ENCODE measurements at places on chromosomes 4 and X.
A peak's percentile ranks its signal among the peaks of the same experiment; 100 is the strongest.

GRCh38 chr4:53644607-53645006 is 53.3 kb upstream of the LNX1 start:
- no peak for DNase-seq

DNA sequence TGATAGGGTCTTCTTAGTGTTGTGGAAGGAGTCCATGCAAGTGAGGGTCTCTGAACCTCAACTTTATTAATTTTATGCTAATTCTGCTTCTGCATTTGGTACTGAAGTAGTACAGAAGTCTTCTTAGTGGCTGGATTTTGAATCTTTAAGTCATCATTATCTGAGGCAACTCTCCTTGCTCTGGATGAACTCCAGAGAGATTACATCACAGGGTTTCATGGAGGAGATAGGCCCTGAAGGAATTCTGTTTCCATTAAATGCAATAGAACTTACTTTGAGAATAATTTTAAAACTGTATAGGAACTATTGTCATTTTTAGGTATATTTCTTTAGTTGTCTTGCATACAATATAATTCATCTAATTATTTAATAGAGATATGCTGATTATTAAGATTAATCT is 451.2 kb downstream of the FAT4 start:
- DNase-seq: no peak

GRCh38 chr4:158609116-158609515 is 62.6 kb downstream of the C4orf46 start:
- DNase-seq: no peak

DNA sequence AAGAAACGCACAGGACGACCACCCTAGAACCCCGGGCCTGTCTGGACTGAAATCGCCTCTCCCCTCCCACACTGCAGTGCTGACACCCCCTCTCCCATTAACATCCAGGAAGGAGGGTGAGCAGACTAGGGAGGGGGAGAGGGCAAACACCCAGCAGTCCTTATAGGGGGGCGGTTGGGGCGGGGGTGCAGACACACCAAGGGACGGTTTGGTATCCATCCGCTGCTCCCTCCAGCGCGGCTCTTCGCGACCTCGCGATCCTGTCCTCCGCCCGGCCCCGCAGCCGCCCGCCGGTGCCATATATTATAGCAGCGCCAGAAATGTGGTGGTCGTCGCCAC is 411 bp upstream of the GPRASP1 start:
- no peak for DNase-seq

GRCh38 chr4:15657366-15657765 is 2.2 kb upstream of the FBXL5 start:
- DNase-seq: no peak

DNA sequence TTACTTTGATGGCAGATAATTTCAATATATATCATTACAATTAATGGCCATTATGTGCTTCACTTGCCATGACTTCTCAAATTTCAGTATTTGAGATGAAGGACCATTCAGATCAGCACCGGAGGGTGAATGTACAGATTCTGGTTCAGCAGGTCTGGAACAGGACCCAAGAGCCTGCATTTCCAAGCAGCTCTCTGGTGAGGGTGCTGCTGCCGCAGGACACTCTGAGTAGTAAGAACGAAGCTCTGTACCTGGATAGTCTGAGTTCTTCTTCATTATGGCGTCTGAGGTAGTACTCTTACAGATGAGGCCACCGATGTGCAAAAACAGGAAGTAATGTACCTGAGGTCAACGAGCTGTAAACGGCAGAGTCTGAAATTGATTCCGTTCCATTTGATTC is 228.2 kb downstream of the FBXW7 start:
- no peak for DNase-seq

DNA sequence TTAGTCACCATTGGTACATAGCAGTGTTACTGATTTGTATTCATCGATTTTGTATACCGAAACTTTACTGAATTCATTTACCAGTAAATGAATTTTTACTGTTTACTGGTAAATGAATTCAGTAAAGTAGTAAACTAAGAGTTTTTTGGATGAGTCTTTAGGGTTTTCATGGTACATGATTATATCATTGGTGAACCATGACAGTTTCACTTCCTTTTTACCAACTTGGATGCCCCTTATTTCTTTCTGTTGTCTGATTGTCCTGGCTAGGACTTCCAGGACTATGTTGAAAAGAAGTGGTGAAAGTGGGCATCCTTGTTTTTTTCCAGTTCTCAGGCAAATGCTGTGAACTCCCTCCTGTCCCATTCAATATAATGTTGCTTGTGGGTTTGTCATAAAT is 494.9 kb downstream of the GALNTL6 start:
- DNase-seq: no peak

- peak; percentile 31 for DNase-seq
Measured at GRCh38 chrX:87578978-87579377, 61.4 kb downstream of the KLHL4 start.

DNA sequence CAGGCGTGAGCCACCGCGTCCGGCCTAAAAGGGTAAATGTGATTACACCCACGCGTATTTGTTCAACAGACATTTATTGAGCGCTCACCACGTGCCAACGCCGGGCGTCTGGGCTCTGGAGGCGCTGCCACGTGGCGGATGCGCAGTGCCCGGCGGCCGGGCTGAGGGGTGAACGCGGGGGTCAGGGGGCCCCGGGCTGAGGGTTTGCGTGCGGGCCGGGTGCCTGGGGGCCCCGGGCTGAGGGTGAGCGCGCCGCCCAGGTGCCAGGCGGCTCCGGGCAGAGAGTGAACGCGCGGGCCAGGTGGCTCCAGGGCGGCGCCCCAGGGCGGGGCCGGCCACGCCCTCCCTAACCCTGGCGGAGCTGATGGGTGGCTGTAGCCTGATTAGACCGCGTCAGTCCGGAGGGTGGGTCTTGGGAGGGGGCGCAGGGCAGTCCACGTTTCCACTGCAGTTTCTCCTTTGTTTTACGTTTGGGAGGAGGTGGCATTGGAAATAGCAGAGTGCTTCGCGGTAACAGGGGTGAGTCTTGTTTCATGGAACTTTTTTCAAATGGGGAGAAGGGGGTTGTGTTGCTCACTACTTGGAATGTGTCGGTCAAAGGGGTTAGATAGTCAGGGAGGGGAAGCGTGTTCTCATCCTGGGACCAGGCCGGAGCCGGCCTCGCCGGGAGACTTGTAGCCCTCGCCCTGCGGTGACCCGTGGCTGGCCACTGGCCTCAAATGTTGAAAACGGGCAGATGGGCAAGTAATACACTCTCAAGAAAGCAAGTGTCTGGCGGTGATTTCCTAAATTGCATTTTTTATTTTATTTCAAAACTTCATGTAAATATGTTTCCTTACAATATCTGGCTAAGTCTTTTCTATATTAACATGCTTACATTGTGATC is at the start of gene ZFP42:
ZFP42 (plus strand) TSS at position 450 of the 886 bp plus-strand sequence. CDS start 7,037 bp downstream, outside the sequence.
- no peak for DNase-seq

GRCh38 chr4:42159271-42160001 is 7.0 kb upstream of the BEND4 start:
- DNase-seq: no peak

- no peak for DNase-seq
Measured at GRCh38 chr4:17647927-17648326, 33.5 kb downstream of the MED28 start.

DNA sequence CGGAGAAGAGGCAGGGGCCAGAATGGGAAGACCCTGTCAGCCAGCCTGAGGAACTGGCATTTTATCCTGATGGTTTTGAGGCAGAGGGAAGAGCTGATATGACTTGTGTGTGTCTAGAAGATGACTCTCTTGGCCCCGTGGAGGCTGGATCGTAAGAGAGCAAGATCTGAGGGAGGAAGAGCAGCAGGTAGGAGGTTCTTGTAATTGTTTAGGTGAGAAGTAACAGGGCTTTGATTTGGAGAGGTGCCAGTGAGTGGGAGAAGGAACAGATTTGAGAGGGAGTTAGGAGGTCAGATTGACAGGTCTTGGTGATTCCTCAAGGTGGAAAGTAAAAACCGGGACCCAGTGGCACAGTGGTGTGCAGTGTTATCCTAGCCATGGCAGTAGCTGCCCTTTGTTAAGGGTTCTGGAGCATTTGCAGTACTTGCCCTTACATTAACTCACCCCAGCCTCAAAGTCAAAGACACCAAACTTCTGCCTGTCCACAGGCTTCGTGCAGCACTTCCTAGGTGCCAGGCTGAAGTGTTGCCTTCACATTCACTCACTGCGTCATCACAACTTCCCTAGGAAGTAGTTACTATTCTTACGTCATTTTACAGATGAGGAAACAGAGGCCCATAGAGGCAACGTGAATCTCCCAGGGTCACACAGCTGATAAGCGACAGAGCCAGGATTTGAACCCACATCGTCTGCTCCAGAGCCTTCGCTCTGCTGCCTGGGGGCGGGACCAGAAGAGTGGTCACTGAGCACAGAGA is 23.7 kb downstream of the RTL5 start:
- no peak for DNase-seq

DNA sequence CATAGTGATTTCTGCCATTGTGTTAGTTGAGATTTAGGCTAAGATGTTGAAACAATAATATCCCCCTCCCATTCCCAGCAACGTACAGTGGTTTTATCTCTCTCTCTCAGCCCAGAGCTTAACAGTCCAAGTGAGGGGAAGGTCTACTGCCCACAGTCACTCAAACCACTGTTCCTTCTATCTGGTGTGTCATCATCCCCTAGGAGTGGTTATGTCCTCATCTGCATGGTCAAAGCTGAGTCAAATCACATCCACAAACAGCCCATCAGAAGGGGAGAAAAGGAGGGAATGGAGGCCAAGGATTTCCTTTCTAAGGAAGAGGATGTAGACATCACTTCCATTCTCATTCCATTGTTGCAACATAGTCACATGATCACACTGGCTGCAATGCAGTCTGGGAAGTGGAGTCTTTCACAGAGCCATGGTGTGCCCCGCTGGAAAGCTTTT is 42.8 kb upstream of the CHRNA9 start:
- no peak for DNase-seq
